ENCODE measurements at places on chromosomes 1 and 21. TPM values are rescaled to one million over a fixed set of nuclear protein-coding genes. Genes with fewer than 3 reads are reported as not detected.

DNA sequence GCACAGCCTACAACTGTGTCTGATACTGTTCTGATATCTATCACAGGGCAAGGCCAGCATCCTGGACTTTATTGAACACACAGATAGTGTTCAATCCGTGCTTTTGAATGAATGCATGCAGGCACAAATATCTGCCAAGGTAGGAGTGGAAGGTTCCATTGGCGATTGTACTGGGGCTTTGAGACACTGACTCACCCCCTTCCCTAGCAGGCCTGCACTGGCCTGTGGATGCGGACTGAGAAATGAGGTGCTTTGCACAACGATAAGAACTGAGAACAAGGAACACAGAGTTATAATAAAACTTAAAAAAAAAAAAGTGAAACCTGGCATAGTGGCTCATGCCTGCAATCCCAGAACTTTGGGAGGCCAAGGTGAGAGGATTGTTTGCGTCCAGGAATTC is 62.4 kb upstream of the NGF start:
- H3K4me1 ChIP-seq, result no peaks in the 10 kb centered on the region
- DNase-seq, result no peak
- H3K4me3 ChIP-seq, result no peak overlapping the region
- peaks cover 7% of the 10 kb centered on the region for H3K36me3 ChIP-seq

- H3K27ac ChIP-seq, result no peak overlapping the region
- H3K36me3 ChIP-seq, result peaks cover 4% of the 10 kb centered on the region
- H3K4me1 ChIP-seq, result no peaks in the 10 kb centered on the region
- H3K4me3 ChIP-seq, result no peak overlapping the region
Observed at GRCh38 chr1:48266576-48266975, 44.1 kb downstream of the SLC5A9 start.

- H3K27ac ChIP-seq, result no peak overlapping the region
- no peaks in the 10 kb centered on the region for H3K4me1 ChIP-seq
- no peak overlapping the region for H3K4me3 ChIP-seq
- peaks cover 5% of the 10 kb centered on the region for H3K36me3 ChIP-seq
Observed at GRCh38 chr1:69121723-69122122, 446.0 kb upstream of the LRRC7 start.

DNA sequence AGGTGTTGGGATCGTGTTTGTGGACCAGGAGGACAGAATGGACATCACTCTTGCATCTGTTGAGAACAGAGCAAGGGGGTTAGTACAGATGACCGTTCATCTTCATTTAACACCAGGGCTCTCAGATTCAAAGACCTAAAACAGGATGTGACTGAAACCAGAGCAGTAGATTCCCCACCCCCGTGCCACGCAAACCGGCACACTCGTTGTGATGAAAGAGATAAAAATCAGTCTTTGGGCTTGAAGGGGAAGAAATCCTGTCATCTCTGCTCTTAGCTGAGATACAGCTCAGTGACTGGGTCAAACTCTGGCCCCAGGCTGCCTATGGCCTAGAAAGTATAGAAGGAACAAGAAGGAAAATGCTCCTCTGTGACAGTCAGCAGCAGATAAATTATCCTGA is 146.2 kb upstream of the KRTAP19-8 start:
- no peak overlapping the region for H3K27ac ChIP-seq
- peaks cover 3% of the 10 kb centered on the region for H3K27me3 ChIP-seq
- H3K36me3 ChIP-seq, result no peaks in the 10 kb centered on the region
- DNase-seq, result no peak

- H3K27me3 ChIP-seq, result peaks cover 4% of the 10 kb centered on the region
- DNase-seq, result peak; percentile 90
- peak overlapping the region; percentile 94 for H3K27ac ChIP-seq
- H3K4me1 ChIP-seq, result peaks cover 92% of the 10 kb centered on the region
Observed at GRCh38 chr1:15799004-15799867, 8.2 kb downstream of the UQCRHL start.

GRCh38 chr1:88867743-88868521 is 23.4 kb downstream of the GTF2B start:
- H3K27ac ChIP-seq, result peak overlapping the region; percentile 65
- H3K36me3 ChIP-seq, result peaks cover 6% of the 10 kb centered on the region
- no peaks in the 10 kb centered on the region for H3K27me3 ChIP-seq

- H3K27me3 ChIP-seq, result peaks cover 6% of the 10 kb centered on the region
- no peak overlapping the region for H3K4me3 ChIP-seq
- peaks cover 34% of the 10 kb centered on the region for H3K4me1 ChIP-seq
- peaks cover 15% of the 10 kb centered on the region for H3K36me3 ChIP-seq
- no peak overlapping the region for H3K27ac ChIP-seq
- no peak for DNase-seq
Observed at GRCh38 chr21:43734928-43735229, 15.9 kb downstream of the PDXK start.

DNA sequence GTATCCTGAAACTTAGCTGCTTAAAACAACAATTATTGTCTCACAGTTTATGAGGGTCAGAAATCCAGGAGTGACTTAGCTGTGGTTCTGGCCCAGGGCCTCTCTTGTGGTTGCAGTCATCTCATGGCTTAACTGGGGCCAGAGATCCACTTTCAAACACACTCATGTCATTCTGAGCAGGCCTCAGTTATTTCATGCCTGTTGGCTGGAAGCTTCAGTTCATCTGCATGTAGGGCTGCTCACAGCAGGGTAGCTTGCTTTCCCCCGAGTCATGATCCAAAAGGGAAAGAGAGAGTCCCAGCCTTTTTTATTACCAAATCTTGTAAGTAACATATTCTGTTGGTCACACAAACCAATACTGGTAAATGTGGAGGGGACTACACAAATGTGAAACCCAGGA is 96.6 kb upstream of the B3GALT2 start:
- H3K27me3 ChIP-seq, result peaks cover 3% of the 10 kb centered on the region
- peaks cover 22% of the 10 kb centered on the region for H3K36me3 ChIP-seq
- no peak overlapping the region for H3K4me3 ChIP-seq

GRCh38 chr21:45381036-45381787 is 23.8 kb upstream of the COL18A1 start:
- peaks cover 7% of the 10 kb centered on the region for H3K36me3 ChIP-seq
- no peak for DNase-seq
- no peak overlapping the region for H3K4me3 ChIP-seq
- H3K27me3 ChIP-seq, result peaks cover 11% of the 10 kb centered on the region

DNA sequence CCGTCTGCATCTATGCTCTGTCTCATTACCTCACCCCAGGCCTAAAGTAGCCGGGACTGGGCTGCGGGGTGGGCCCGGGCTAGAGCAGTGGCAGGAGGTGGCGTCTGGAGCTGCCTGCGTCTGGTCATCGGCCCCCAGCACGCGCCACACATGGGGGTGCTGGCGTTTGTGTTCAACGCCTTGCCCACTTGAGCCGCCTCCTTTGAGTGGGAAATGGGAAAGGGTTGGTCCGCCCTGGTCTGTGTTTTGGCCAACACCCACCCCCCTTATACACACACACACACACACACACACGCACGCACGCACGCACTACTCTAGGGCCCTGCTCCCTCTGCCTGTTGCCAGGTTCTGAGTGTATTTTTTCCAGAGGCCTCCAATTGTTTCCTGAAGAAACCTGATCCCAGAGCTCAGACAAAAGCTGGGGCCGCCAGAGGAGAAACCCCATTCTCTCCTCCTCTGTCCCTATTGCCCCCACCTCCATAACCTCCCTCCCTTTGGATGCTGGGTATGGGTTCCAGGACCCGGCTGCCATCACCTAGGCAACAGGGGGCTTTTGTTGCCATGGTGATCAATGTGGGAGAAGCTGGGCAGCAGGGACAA is 10.1 kb downstream of the VANGL2 start:
- no peaks in the 10 kb centered on the region for H3K36me3 ChIP-seq
- H3K4me3 ChIP-seq, result no peak overlapping the region
- no peaks in the 10 kb centered on the region for H3K4me1 ChIP-seq
- no peak for DNase-seq
- H3K27me3 ChIP-seq, result peaks cover 49% of the 10 kb centered on the region

DNA sequence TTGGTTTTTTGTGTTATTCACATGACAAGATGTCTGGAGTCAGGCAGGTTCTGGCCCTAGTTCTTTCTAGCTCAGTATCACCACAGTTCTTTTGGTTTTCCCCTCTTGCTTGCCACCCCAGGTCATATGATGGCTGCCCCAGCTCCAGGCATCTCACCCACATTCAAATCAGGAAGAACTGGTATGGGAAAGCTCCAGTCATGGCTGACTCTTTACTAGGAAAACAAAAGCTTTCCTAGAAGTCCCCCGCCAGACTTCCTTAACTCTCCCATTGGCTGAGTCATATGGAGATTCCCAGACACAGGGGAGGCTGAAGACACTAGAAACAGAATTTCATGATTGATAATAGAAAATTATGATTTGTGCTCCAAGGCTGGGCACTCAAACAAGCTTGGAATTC is 22.1 kb upstream of the EYA3 start:
- no peaks in the 10 kb centered on the region for H3K27me3 ChIP-seq
- peak; percentile 17 for DNase-seq
- H3K27ac ChIP-seq, result peak overlapping the region; percentile 50
- peaks cover 38% of the 10 kb centered on the region for H3K4me1 ChIP-seq

GRCh38 chr1:116458695-116459094 is 85.7 kb downstream of the ATP1A1 start:
- H3K4me1 ChIP-seq, result no peaks in the 10 kb centered on the region
- no peaks in the 10 kb centered on the region for H3K36me3 ChIP-seq
- H3K27me3 ChIP-seq, result peaks cover 28% of the 10 kb centered on the region

DNA sequence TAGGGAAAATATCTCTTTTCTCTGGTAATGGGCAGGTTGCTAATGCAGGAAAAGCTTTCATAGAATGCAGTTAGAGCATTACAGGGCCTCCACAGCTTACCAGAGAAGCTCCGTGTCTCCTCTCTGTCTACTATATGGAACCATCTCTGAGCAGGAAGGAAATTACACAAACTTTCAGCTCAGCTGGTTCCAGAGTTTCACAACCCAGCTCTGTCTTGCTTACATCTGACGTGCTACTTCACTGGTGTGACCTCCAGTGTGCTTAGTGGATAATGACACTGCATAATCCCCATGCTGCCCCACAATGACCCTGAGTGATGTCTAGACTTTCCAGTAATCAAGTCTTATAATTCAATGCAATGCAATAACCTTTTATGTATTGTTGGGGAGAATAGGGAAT is 4.3 kb upstream of the FGGY start:
- H3K4me1 ChIP-seq, result peaks cover 33% of the 10 kb centered on the region
- H3K27ac ChIP-seq, result no peak overlapping the region
- no peak overlapping the region for H3K4me3 ChIP-seq
- H3K27me3 ChIP-seq, result no peaks in the 10 kb centered on the region
- H3K36me3 ChIP-seq, result no peaks in the 10 kb centered on the region

RNF2 gene
- 19.9 TPM for total RNA-seq

WNT4 gene
- not detected for total RNA-seq

All from HFFc6 (cell line).